Left lobe of liver (tissue), 2 donors: ENCODE measurements at places on chromosomes 6 and 20.

- no peak for DNase-seq
These were observed 45.4 kb downstream of the MYB start for GRCh38 chr6:135226537-135226936.

DNA sequence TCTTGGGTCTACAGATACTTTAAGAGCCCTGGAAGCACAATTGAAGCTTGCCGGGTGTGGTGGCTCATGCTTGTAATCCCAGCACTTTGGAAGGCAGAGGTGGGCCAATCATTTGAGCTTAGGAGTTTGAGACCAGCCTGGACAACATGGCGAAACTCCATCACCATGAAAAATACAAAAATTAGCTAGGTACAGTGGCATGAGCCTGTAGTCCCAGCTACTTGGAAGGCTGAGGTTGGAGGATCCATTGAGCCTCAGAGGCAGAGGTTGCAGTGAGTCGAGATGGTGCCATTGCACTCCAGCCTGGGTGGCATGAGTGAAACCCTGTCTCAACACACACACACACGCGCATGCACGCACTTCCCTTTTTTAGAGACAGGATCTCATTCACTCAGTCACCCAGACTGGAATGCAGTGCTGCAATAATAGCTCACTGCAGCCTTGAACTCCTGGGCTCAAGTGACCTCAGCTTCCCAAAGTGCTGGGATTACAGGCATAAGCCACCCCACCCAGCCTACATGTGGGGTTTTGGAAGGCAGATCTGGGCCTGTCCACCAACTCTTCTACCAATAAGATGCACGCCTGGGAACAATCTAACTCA, 182.5 kb upstream of the JARID2 start:
- no peak for DNase-seq

GRCh38 chr20:58515233-58516212, at the start of gene APCDD1L:
Gene APCDD1L (minus strand): TSS chr20:58515399. CDS start chr20:58514707, 692 bp downstream.
- DNase-seq, result no peak

DNA sequence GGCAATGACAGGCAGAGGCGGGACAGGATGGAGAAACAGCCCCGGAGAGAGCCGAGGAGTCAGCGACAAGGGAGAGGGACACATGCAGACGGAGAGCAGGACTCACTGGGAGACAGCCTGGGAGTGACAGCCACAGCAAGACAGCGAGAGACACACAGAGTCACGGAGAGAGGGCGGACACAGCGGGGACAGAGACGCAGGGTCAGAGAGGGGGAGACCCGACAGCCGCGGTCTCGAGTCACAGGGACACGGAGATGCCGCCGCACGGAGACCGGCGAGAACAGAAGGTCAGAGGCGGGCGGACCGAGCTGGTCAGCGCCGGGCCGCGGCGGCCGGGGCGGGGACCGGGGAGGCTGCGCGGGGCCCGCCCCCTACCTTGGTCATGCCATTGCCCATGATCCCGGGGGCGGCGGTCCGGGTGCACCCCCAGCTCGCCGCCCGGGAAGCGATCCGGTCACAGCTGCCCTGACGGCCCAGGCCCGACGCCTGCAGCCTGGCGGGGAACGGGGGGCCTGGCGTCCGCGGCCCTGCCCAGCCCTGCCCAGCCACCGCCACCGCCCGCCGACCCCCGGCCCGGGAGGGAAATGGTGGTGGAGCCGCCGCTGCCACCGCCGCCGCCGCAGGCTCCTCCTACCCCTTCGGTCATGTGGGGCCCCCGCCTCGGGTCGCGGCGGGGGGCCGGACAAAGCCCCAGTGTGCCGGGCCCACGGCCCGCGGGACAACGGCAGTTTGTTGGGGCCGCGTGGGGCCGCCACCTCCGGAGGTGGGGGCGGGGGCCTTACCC, at the start of the genes DUSP15 and TTLL9:
Gene DUSP15, minus strand, starts transcription at position 586 of the 784 bp plus-strand sequence. Its CDS starts 190 bp downstream, at position 396.
Gene TTLL9, plus strand, starts transcription at position 693 of the 784 bp plus-strand sequence. CDS start 493 bp downstream, outside the sequence.
- no peak for DNase-seq

GRCh38 chr6:45084257-45084656, 243.9 kb upstream of the RUNX2 start:
- no peak for DNase-seq

DNA sequence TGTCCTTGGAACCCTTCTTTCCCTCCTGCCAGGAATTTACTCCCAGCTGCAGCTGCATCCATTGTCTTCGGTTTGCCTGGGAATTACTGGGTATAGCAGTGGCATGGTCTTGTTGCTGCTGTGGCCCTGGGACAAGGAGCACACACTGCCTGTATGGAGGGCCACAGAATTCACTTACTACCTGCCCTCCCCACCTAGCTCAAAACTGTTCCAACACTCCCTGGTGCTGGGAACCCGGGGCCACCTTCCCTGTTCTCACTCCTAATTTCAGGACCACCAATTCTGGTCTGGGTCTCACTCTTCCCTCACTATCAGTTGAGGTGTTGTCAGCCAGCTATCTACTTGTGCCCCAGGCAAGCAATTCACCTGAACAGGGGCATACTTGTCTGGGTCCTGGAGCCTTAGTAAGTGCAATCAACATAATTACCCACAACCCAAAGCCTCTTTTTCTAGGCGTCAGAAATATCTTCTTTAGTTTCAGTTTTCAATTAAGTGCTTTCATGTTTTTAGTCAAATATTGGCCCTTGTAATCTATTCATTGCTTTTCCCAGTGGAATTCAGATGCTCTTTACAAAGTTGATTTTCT, 47.2 kb downstream of the METTL24 start:
- DNase-seq, result no peak

DNA sequence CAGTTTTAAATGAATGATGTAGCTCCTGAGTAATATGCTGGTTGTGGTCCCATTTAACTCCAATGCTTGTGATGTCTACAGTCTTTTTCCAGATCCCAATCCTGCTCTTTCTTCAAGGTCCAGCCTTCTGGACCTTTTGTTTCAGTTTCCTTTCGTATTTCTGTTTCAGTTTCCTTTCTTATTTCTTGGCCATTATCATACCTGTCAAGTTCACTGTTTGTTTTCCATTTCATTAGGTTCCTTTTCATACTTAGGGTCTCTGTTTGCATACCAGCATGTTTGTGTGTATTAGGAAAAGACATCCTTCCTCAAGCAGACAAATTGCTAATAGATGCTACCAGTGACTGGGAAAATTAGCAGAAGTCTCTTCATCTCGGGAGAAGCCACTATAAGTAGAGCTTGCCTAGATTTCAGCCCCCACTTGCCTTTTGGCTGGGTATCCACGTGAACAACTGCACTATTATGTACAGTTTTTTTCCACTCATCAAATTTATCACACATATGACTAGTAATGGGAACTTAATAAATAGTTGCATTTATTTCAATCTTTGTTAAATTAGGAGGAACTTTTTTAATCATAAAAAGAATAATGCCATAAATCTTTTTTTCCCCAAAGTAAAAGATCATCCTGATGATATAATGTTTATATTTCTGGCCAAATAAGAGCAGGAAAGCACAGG, 583.4 kb downstream of the BCKDHB start:
- no peak for DNase-seq

DNA sequence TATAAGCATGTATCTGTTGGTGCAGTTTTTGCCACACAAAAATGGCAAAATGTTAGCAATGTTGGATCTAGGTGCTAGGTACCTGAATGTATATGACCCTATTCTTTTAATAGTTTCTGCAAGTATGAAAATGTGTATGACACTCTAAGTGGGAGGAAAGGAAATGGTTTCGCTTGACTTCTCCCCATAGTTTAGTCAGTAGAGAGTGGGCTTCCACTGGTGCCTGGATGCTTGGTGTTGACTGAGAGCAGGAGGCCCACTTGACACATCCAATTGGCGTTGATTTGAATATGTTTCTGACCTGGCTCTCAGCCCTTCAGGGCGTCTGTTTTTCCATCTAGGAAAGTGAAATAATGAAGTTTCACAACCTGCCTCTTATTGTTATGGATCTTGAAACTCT, 41.8 kb upstream of the GABRR1 start:
- DNase-seq, result no peak
